ENCODE measurements at places on chromosomes 16 and 17.

GRCh38 chr16:19583665-19584300, 28.3 kb downstream of the VPS35L start:
- peak; percentile 56 for DNase-seq

- no peak for DNase-seq
Observed at GRCh38 chr16:6932871-6933385, 399.7 kb upstream of the RBFOX1 start.

DNA sequence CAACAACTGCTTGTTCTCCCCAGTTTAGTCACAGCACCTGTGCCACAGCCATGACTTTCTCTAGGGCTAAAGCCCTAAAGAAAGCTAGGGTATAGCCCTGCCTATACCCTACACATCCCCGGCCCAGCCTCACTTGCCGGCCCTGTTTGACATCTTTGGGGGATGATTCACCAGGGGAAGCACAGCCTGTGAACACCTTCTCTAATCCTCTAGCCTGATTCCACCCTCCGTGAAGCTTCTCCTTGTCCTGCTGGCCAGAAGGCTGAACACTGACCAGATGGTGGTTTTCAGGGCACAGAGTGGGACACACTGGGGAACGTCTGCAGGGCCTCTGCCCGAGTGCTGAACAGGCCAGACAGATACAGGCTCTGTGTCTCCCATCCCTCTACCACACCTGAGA, 6.0 kb downstream of the CLEC16A start:
- no peak for DNase-seq

DNA sequence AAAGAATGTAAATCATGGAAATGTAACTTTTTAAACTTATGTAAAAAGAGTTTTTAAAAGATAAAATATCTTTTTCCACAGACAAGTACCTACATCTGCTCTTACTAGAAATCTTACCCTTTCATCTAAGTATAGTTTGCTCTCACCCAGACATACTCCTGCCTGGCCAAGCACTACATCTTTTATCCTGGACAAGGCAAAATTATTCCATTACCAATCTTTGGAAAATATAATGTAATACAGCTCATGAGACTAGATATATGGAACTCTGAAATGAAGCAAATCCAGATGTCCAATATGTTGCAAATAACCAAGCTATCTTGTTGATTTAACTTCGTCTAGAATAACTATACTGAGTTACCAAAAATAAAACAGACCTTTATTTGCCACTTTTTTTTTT, 50.0 kb downstream of the VMP1 start:
- peak; percentile 8 for DNase-seq

- DNase-seq = no peak
Observed at GRCh38 chr17:45703348-45703747, 80.8 kb upstream of the CRHR1 start.

GRCh38 chr16:31397096-31397660, 4.0 kb downstream of the ITGAD start:
- DNase-seq = no peak

Data from fibroblast of mammary gland (primary cell).